Esophagus mucosa (tissue), 1 donor: ENCODE measurements at places on chromosomes 6 and 20.
A peak's percentile ranks its signal among the peaks of the same experiment; 100 is the strongest.

GRCh38 chr20:38915355-38915754 lies 10.9 kb upstream of the FAM83D start:
- ATAC-seq = no peak

DNA sequence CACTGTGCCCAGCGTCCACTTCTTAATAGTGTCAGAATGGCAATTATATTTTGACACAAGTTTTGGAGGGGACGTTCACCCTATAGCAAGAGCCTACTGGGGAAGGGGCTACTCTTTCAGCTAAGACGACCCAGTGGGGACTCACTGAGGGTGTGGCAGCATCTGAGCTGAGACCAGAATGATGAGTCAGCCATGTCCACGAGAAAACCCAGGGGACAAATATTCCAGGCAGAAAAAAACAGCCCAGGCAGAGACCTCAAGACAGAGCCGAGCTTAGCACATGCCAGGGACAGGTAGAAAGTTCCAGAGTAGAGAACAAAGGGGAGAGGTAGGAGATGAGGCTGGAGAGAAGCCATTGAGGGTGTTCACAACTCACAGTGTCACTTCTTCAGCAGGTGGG lies 11.2 kb downstream of the CNBD2 start:
- no peak for ATAC-seq

DNA sequence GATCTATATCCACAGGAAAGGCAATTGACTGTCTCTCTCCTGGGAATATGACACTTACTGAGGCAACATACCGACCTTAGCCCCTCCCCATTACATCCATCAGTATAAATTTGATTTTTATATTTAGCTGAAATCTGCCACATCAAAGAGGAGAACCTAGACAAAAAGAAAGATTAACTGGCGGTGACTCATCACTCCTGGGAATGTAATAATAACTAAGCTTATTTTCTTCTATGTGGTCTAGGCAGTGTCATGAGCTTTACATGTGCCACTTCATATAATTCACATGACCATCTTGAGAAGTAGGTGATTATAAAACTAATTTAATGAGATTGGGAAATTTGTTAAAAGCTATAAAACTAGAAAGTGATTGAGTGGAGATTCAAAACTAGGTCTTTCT lies 520.0 kb upstream of the HS3ST5 start:
- ATAC-seq = no peak

DNA sequence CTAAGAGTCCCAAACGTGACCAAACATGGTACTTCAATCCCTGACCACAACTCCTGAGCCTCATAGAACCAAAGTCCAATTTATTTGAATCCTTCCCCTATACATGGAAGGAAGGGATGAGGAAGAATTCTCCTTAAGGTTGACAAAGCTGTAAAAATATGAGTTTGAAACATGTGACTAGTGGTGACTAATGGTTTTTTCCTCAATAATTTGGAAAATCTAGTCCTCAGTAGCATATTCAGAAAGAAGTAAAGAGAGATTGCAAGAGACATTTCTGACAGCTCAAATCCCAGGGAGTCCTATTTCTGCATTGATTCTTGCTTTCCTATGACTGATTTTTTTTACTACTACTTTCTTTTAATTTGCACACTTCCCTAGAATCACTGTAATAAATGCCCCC lies 443.7 kb downstream of the FRK start:
- ATAC-seq = no peak

- ATAC-seq = no peak
These were observed 9.0 kb upstream of the MTRES1 start for GRCh38 chr6:107019047-107019446.

GRCh38 chr6:30164714-30165113 lies 1.4 kb downstream of the TRIM15 start:
- no peak for ATAC-seq

GRCh38 chr6:111250791-111251354 lies 163.6 kb downstream of the SLC16A10 start:
- ATAC-seq = no peak

- peak; percentile 64 for ATAC-seq
These were observed 2.1 kb upstream of the COL20A1 start for GRCh38 chr20:63290677-63291472.

GRCh38 chr20:23629017-23629541 lies 8.7 kb downstream of the CST3 start:
- ATAC-seq = peak; percentile 94

GRCh38 chr20:63191400-63191799 lies 24.5 kb downstream of the YTHDF1 start:
- ATAC-seq = peak; percentile 90

DNA sequence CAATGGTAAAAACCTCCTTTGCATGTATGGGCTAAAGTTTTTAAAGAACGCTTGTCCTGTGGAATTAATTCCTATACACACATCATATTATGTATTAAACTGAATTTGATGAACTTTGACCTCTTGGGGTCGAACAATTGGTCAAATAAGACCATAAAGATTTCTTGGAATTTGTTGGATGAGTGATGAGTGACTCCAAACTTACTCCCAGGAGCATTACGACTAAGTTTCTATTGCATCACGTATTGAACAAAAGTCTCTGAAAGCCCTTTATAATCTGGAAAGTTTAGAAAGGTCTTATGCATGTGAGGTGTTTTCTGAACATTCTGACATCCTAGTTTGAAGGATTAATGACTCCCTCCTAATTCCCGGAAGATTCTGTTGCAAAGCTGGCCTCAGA lies 126.9 kb upstream of the BMP5 start:
- ATAC-seq = no peak

GRCh38 chr6:81235512-81235911 lies 517.0 kb downstream of the TENT5A start:
- ATAC-seq = no peak

DNA sequence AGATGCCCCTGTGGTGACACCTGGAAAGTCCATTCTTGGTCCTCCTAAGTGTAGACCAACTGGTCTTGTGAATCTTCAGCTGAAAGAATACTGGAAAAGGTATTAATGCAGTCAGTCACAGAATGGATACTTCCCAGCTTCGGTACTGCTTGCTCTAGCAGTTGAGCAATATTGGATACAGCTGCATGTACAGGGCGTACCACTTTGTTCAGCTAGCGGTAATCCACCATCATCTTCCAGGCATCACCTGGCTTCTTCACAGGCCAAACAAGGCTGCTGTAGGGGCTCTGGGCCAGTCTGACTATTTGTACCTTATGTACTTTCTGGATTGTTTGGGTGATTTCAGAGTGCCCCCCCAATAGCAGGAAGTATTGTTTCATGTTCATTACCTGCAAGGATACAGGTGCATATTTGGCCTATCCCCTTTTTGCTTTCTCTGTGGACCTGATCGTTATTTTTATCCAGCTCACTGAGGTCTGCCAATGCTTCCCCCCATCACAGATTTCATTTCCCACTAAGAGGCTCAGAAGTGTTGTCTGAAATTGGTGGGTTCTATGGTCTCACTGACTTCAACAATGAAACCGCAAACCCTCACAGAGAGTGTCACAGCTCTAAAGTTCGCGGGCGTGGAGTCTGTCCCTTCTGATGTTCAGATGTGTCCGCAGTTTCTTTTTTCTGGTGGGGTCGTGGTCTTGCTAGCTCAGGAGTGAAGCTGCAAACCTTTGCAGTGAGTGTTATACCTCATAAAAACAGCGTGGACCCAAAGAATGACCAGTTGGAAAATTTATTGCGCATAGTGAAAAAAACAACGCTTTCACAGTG lies 52.2 kb downstream of the TRIM27 start:
- no peak for ATAC-seq

DNA sequence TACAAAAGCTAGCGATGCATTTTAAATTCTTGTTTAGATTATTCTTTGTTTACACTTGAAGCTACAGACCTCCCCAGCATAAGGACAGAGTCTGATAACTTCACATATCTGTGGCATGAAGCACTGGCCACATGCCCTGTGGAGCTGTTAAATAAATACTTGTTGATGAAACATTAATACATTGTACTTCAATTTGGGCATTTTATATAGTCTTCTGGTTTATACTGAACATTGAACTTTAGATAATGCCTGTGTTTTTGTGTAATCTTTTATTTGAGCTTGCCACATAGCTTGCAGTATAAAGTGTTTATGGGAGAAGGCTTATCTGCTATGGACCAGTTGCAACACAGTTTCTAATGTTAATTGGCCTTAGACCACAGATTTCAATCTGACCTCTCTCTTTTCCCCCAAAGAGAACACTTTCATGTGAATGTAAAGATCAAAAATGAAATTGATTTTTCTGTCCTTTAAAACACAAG lies 48.2 kb downstream of the FRK start:
- no peak for ATAC-seq

- peak; percentile 79 for ATAC-seq
These were observed 33.9 kb upstream of the TBC1D20 start for GRCh38 chr20:496126-496696.

DNA sequence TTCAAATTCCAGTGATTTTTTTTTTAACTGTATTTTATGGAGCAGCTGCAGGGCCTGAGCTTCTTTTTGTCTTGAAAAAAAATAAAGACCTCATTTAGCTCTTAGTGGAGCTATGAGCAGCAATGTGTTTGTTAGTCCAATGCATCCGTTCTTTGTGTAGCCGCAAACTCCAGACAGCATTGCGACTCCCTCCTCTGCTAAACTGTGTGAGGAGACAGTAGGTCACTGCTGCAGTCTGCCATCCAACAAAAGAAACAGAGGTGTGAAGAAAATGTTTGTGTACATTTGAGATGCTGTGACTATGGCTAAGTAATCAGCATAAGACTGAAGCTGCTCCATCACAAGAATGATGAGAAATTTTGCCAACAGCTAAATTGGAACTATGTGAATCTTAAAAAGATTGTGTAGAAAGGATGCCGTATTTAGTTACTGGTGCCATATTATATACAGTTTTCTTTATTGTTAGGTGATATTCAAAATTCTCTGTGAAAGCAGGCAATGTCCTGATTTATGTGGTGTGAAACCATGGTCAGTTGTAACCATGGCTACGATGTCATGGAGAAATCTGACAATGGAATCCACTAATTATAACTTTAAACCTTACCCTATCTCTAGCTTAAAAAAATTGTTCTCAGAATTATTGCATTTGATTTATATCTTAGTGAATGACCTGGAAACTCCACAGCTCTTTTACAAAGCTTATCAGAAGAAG lies 428.8 kb upstream of the EPHA7 start:
- ATAC-seq = no peak

- ATAC-seq = peak; percentile 69
These were observed 37.8 kb downstream of the TAF8 start for GRCh38 chr6:42088101-42088591.

- no peak for ATAC-seq
These were observed 362.7 kb upstream of the MMS22L start for GRCh38 chr6:97645757-97646156.
